ACHN (cell line): ENCODE measurements at places on chromosomes 7 and 10.

DNA sequence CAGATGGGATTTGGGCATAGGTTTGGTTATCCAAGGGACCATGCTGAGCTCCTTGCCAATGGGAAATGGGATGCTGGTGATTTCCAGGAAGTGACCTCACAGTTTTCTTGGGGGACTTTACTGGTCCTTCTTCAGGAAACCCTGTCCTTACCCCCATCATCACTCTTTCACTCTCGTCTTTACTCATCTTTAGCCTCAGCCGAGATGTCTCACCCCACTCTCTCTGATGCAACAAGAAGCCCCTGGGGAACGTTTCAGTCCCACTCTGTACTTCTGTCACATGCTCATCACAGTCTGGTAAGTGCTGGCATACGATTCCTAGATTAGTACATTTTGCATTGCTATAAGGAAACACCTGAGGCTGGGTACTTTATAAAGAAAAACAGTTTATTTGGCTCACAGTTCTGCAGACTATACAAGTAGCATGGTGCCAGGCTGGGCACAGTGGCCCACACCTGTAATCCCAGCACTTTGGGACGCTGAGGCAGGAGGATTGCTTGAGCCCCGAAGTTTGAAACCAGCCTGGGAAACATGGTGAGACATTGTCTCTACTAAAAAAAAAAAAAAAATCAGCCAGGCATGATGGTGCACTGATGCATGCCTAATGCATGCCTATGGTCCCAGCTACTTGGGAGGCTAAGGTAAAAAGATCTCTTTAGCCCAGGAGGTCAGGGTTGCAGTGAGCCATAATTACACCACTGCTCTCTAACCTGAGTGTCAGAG is 63.5 kb upstream of the VKORC1L1 start:
- no peak for DNase-seq

- DNase-seq, result no peak
Measured at GRCh38 chr7:602341-603141, 82.9 kb upstream of the PDGFA start.

- DNase-seq, result no peak
Measured at GRCh38 chr10:132702601-132703418, 83.1 kb downstream of the NKX6-2 start.

DNA sequence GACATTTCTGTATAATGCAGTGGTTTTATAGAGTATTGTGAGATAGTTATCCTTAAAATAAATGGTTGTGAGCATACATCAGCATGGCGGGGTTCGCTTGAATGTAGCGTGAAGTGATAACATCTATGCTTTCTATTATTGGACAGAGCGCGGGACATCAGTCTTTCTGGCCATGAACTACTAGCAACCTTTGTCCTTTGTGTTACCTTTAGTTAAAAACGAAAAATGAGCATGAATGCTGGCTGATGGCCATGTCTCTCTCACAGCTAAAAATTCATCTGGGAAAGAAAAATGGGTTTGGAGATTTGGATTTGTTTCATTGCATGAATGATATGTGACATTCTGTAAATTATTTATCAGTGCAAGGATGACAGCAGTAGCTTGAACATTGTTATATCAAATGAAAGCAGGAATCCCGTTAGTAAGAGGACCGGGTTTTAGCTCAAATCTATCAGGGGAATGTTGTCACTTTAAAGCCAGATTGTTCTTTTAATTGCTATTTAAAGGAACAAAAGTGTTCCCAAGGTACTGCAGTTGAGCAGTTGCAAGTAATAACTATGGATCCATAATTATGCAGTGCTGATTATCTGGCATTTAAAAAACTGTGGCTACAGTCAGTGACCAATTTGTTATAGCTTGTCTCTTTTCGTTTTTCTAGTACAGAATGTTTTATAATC is 131.0 kb downstream of the KAT6B start:
- no peak for DNase-seq

- DNase-seq, result no peak
Measured at GRCh38 chr7:29443552-29443951, 120.1 kb upstream of the PRR15 start.

GRCh38 chr7:135510592-135511183 is 786 bp upstream of the CNOT4 start:
- DNase-seq, result peak; percentile 42

DNA sequence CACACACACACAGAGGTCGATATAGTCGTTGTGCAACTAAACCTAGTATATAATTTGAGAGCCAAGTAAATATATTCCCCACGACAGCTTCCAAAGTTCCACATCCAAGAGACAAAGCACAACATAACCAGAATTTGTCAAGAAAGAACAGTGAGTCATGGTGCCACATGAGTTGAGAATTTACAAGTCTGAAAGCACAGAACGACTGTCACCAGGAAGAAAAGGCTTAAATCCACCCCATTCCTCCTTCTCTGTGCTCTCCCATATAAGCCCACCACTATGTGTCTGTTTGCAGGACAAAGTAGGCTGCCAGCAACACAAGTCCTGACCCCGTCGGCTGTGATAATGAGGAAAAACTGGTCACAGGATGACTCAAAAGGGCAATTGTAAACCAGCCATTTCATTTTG is 32.8 kb downstream of the GSAP start:
- no peak for DNase-seq

DNA sequence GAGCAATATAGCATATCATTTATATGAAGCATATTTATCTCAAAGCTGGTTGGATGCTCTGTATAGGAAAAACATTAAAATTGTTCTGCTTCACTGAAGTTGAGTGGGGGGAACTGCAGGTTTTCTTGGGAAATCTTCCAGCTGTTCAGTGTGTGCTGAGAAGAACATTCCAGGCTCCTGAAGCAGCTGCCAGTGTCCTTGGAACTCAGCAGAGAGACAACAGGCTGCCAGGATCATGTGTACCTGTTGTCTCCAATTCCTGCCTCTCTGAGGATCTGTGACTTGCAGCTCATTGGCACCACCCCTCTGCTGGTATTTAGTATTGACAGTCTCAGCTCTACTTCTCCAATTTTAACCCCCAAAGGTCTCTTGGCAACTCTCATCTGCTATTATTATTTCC is 42.3 kb upstream of the PRKG1 start:
- DNase-seq, result no peak

GRCh38 chr7:2164646-2165045 is 68.1 kb downstream of the MAD1L1 start:
- no peak for DNase-seq

DNA sequence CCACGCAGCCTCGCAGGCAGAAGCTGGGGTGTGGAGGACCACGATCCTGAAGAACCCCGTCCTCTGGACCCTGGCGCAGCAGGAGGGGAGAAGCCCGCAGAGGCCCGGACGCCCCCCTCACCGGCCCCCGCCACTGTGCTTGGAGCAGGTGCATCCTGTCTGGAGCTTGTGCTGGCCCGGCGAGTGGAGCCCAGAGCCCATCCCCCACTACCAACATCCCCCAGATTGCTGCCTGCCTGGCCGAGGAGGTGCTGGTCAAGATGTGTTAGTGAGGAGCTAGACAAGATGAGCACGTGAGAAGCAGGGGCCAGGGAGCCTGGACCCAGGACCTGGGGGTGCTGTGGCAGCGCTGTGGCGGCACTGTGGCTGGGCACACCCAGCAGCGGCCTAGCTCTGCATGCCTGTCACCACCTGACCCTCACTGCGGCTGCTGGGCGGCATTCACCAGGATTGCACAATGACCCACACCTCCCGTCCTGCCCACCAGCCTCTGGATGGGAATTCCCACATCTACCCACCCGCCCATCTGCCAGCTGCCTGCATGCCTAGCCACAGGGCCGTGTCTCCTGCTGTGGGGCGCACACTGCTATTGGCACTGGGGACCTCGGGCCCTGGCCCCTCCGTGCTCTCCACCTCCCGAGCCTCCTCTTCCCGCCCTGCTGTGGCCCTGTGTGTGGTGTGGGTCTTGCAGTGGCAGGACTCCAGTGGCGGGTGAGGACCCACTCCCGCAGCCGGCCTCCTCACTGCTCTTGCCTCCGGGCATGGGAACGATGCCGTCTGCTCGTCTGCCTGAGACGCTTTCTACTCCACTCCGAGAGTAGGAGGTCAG is 11.8 kb downstream of the GPR146 start:
- no peak for DNase-seq

DNA sequence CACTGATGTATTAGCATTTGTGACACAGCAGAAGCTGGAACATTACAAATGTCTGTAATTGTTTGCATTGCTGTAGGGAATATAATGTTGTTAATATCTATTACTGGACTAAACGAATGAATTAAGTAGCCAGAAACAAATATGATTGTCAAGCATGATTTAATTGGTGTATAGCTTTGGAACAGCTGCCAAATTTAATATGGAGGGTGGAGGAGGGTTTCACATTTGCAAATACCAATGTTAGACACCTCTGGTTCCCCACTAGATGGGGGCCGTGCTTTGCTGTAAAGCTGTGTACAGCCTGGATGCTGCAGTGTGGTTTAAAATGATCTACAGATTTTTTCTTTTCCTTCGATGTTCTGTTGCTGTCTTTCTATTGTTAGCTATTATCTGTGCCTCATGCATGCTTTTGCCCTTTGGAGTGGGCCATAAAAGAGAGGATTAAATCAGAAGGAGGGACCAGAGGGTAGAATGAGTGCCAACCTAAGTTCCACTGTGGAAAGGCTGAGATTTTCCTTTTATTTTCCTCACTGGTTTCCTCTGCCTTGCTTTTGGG is 23.1 kb downstream of the DNAJB9 start:
- DNase-seq, result peak; percentile 40

GRCh38 chr7:103343758-103344452 is 662 bp downstream of the DNAJC2 start:
- DNase-seq, result peak; percentile 53

DNA sequence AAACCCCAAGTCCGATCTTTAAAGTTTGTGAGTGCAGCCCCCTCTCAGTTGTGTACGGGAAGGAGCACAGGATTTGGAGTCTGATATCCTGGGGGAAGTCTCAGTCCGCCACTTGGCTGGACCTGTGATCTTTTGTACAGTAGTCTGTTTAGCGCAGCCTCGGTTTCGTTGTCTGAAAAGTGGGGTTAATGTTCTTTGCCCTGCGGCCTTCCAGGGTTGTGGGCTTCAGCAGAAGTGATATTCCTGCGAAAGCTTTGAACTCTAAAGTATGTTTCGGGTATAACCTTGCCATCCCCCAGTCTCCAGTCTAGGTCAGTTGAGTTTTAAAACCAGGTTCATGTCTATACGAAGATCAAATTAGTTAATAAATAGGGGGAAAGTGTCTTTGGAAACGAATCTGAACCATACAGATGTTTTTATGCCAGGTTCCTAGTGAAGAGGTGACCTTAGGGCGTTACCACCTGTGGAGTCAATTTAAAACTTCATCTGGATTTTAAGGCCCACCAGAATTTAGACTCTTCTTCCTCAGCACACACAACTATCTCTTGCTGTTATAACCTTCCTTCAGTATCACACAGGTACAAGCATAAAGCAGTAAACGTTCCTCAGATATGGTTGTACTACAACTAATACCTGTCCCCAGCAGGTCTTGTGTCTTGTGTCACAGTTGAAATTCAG is 904 bp downstream of the R3HCC1L start:
- DNase-seq, result no peak

GRCh38 chr10:104197364-104197763 is 34.8 kb downstream of the CFAP43 start:
- peak; percentile 27 for DNase-seq
